ENCODE measurements at places on chromosomes 6 and 20. TPM values are rescaled to one million over a fixed set of nuclear protein-coding genes. Genes with fewer than 3 reads are reported as not detected.

The SPATS1 gene
- total RNA-seq: not detected

The SAMD10 gene
- total RNA-seq: 20.5 TPM

The CNR1 gene
- total RNA-seq: not detected

The DUSP15 gene
- total RNA-seq: not detected

The ALDH8A1 gene
- not detected for total RNA-seq

The DYNLT2 gene
- total RNA-seq: 3.1 TPM

The NEURL2 gene
- total RNA-seq: 0.99 TPM

The LPA gene
- not detected for total RNA-seq

The SAMD5 gene
- not detected for total RNA-seq

The HLA-DOA gene
- 1.4 TPM for total RNA-seq

The DDX27 gene
- 40.6 TPM for total RNA-seq

The CRISP3 gene
- not detected for total RNA-seq

The COL10A1 gene
- total RNA-seq: not detected

The CPXM1 gene
- total RNA-seq: 2.0 TPM

The COL11A2 gene
- 0.88 TPM for total RNA-seq

The RUNX2 gene
- total RNA-seq: 3.6 TPM

The SLC44A4 gene
- total RNA-seq: 0.10 TPM

The OR2H2 gene
- not detected for total RNA-seq

The SLC22A16 gene
- not detected for total RNA-seq

The CST2 gene
- not detected for total RNA-seq

The KCNQ5 gene
- total RNA-seq: 12.0 TPM

The TSBP1 gene
- not detected for total RNA-seq

The BPIFB2 gene
- not detected for total RNA-seq

The MPIG6B gene
- total RNA-seq: 0.49 TPM

The YWHAB gene
- total RNA-seq: 260 TPM

The TSPYL4 gene
- total RNA-seq: 8.0 TPM

The DEFB132 gene
- not detected for total RNA-seq

The ZC3H12D gene
- 82.7 TPM for total RNA-seq

The ZBTB46 gene
- 0.17 TPM for total RNA-seq

The APCDD1L gene
- not detected for total RNA-seq

The HTR1E gene
- total RNA-seq: not detected

The MOCS3 gene
- total RNA-seq: 1.6 TPM

The GRM1 gene
- not detected for total RNA-seq

The NOTCH4 gene
- total RNA-seq: 0.50 TPM

The C2 gene
- 1.6 TPM for total RNA-seq

The NRSN1 gene
- not detected for total RNA-seq

The KLC4 gene
- total RNA-seq: 12.0 TPM

The FNDC1 gene
- not detected for total RNA-seq

The ADNP gene
- 50.8 TPM for total RNA-seq

The ARMH2 gene
- not detected for total RNA-seq

The CST4 gene
- not detected for total RNA-seq

The RAET1G gene
- not detected for total RNA-seq

Data from activated naive CD4-positive, alpha-beta T cell treated with anti-CD3 and anti-CD28 coated beads for 36 hours (primary cell).